ENCODE measurements at places on chromosomes 3 and 15. TPM values are rescaled to one million over a fixed set of nuclear protein-coding genes. Genes with fewer than 3 reads are reported as not detected.
A peak's percentile ranks its signal among the peaks of the same experiment; 100 is the strongest.

GOLGA6L25 gene
- not detected for polyA plus RNA-seq

SLC9A9 gene
- polyA plus RNA-seq: 17.3 TPM

STRC gene
- polyA plus RNA-seq: not detected

- H3K27ac ChIP-seq: no peak overlapping the region
- H3K4me1 ChIP-seq: no peaks in the 10 kb centered on the region
- no peaks in the 10 kb centered on the region for H3K36me3 ChIP-seq
- DNase-seq: no peak
- H3K27me3 ChIP-seq: peaks cover 3% of the 10 kb centered on the region
- no peak overlapping the region for H3K4me3 ChIP-seq
Measured at GRCh38 chr3:144431134-144431533, 459.5 kb downstream of the DIPK2A start.

DNA sequence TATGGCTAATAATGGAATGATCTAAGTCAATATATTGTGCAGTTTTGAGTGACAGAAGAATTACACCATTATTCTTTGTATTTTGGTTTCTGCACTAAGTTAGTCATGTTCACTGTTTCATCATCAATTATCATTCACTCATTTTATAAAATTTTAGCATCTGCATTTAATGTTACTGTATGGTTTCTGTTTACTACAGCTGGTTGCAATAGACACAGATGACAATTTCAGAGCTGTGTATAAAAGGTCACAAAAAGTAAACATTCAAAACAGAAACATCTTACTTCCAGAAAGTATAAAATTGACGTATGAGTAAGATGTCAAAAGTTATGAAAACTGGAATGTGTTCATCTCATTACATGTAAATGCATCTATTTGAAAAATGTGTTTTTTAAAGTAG, 111.1 kb upstream of the GBE1 start:
- peaks cover under 1% of the 10 kb centered on the region for H3K27me3 ChIP-seq
- no peaks in the 10 kb centered on the region for H3K4me1 ChIP-seq
- H3K27ac ChIP-seq: no peak overlapping the region
- H3K36me3 ChIP-seq: no peaks in the 10 kb centered on the region

DNA sequence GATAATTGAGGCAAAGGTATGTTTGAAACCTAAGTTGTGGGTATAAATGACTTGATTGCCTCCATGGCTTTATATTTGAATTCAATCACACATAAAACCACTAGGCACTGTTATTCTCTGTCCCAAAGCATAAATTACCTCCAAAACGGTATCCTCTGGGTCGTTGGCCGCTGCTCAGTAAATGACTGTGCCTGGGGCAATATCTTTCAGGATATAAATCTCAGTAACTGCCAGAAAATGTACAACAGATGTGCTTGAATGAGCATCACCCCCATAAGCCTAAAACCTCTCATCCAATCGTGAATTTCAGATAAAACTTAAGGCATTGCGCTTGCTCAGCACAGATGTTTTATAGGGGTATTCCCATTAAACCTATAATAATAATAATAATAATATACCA, 19.0 kb upstream of the C3orf49 start:
- H3K4me3 ChIP-seq: no peak overlapping the region
- no peaks in the 10 kb centered on the region for H3K36me3 ChIP-seq
- H3K27ac ChIP-seq: no peak overlapping the region
- peaks cover 2% of the 10 kb centered on the region for H3K27me3 ChIP-seq
- no peak for DNase-seq
- H3K4me1 ChIP-seq: no peaks in the 10 kb centered on the region

DNA sequence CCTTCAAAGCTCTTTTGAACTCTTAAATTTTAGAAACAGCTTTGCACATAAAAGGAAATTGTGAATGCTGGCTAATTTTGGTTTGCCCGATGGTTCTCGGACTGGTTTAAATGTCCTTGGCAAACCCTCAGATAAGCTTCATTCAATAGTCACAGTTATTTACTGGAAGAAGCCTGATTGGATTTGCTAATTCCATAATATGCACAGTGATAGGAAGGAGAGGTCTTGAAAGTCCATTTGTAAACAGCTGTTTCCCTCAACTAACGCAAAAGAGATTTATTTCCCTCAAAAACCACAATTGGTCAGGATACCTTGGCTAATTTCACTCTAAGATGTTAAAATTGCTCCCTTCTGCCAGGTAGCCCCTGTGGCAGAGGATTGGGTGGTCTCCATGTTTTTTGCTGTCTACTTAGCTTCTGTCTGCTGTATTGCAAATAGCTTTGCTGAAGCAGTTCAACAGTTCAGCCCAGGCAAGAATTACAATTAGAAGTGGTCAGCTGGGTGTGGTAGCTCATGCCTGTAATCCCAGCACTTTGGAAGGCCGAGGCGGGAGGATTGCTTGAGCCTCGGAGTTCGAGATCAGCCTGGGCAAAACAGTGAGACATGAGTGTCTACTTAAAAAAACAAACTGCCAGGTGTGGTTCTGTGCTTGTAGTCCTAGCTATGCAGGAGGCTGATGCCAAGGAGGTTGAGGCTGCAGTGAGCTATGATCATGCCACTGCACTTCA, 30.6 kb upstream of the PROK2 start:
- no peaks in the 10 kb centered on the region for H3K4me1 ChIP-seq
- no peaks in the 10 kb centered on the region for H3K27me3 ChIP-seq
- no peak overlapping the region for H3K4me3 ChIP-seq
- H3K36me3 ChIP-seq: no peaks in the 10 kb centered on the region

DNA sequence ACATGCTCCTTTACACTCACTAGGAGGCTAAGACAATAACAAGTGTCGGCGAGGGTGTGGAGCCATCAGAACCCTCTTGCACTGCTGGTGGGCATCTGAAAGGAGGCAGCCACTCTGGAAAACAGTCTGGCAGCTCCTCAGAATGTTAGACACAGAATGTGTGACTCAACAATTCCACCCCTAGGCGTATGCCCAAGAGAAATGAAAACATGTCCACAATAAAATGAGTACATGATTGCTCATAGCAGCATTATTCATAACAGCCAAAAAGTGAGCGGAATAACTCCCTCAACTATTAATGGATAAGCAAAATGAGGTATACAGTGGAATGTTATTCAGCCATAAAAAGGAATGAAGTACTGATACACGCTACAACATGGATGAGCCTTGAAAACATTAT, 57.8 kb downstream of the WNT7A start:
- H3K27ac ChIP-seq: no peak overlapping the region

DNA sequence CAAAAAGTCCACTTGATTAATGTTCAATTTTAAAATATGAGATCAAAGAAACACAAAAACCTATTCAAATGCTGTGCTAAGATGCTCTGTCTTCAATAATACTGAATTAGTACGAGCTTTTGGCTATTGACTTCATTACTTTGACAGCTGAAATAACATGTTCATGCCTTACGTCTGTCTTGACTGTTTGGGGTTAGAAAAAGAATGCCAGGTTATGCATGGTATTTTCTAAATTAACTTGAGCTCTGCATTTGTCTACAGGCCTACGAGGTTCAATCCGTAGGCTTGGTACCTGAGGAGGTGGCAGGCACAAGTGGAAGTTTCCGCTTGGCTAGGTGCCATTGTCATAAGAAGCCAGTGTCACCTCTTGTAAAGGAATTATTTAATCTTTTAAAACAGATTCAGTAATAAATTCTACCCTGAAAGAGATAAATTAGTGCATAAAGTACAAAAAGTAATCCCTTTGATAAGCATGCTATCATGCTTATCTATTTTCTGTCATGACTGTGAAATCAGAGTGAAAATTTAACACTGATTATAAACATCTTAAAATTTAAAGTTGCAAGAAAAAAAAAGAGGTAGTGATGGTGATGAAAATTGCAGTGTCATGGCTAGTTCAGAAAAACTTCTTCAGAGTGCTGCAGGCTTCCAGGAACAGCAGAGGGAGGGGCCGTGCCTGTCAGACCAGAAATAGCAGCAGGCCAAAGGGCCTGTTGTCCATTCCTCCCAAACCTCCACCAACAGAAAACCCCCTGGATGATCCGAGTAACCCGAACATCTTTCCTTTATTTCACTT, 115.7 kb downstream of the ARRDC4 start:
- H3K4me3 ChIP-seq: no peak overlapping the region
- H3K27me3 ChIP-seq: no peaks in the 10 kb centered on the region
- no peak for DNase-seq
- peaks cover 6% of the 10 kb centered on the region for H3K4me1 ChIP-seq

DNA sequence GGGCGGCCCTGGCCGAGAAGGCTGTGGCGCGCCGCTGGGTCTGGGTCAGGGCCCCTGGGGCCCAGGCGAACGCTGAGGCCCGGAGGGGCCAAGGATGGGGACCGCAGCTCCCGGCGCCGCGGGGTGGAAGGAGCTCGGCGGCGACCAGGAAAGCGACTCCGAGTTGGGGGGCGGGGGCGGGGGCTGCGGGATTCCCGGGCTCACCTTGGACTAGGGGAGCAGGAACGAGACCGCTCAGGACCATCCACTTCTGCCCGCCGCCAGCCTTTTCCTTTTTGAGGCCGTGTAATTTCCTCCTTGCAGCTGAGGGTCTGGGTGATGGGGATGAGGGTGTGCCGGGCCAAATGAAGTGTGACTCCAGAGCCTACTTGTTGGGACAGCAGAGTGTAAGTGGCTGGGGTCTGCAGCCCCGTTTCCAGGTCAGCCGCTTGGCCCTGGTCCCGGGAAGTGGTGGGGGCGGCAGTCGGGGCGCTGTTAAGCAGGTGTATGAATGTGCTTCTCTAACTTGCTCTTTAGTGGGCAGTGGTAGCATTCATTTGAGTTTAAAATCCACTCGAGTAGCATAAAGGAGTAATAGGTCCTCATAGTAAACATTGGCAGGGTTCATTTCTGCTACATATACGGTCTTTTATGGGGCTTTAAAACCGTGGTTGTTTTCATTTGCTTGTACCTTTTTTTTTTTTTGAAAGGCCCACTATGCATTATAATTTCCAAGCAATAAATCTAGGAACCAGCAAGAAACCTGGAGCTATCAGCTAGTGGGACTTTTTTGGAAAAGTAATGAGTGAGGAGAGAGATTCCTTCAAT, 717 bp downstream of the PXK start:
- H3K4me3 ChIP-seq: peak overlapping the region; percentile 99
- H3K36me3 ChIP-seq: no peaks in the 10 kb centered on the region
- no peak for DNase-seq
- H3K4me1 ChIP-seq: peaks cover 41% of the 10 kb centered on the region
- H3K27ac ChIP-seq: peak overlapping the region; percentile 82

All from naive thymus-derived CD8-positive, alpha-beta T cell (primary cell).